ENCODE measurements at places on chromosomes 12 and 14.

DNA sequence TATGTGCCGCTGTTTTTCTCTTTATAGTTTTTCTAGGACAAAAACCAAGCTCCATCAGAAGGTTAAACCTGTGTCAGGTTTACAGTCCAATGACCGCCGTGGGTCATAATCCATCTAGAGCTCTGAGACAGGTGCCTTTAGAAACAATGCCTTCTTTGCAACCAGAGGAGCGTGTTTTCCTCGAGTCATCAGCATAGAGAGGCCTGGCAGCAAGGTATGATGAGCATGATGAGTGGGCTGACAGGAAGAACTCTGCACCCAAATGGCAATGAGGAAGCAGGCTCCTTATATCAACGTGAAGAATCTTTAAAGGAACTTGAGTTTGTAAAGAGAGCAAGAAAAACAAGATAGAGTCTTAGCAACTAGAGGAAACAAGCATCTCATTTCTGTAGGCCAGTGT, 60.5 kb upstream of the NUDT4 start:
- DNase-seq: no peak

DNA sequence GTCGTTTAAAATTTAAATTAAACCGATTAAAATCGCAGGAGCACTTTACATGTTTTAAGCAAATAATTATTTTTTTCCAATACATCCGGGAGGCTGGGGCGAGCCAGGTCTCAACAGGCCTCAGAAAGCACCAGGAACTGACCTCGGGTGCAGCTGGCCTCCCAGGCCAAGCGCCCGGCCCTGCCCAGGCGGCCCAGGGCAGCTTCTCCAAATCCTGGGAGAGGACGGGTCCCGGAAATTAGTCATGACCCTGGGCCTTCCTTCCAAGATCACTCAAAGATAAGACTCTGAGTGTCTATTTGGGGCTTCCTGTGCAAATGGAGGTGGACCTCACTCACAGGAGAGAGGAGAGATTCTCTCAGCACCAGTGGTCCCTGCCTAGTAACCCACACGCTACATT, 177.1 kb downstream of the BCL11B start:
- no peak for DNase-seq

- no peak for DNase-seq
These were observed 5.8 kb upstream of the KRT80 start for GRCh38 chr12:52197371-52198231.

DNA sequence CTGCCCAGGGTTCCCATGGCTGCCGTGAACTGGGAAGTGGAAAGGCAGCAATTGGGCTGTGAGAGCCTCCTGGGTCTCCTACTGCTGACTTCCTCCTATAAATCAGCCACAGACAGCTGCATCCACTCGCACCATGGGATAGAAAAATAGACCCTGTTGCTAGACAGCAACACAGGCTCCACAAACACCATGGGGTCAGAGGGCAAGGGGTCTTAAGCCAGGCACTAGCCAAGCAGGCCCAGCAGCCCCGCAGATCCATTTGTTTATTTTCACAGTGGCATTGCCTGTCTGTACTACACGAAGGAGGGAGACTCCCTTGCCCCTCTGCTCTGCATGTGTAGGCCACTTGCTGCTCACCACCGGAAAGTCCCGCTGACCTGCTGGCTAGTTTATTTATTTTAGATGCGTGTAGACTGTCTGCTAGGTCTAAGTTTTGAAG, 139.8 kb downstream of the DACT1 start:
- DNase-seq: no peak

DNA sequence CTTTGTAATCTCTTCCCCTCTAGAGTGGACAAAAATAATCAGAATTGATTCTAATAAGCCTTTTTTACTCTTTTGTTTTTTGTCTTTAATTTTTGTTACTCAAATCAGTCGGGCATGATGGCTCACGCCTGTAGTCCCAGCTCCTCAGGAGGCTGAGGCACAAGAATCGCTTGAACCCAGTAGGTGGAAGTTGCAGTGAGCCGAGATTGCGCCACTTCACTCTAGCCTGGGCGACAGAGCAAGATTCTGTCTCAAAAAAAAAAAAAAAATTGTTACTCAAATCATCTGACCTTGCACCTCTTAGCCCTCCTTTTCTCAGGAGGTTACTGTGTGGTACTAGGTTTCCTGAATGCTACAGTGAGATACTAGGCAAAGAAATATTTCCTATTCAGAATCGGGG, 280.6 kb downstream of the PDZRN4 start:
- DNase-seq: no peak

DNA sequence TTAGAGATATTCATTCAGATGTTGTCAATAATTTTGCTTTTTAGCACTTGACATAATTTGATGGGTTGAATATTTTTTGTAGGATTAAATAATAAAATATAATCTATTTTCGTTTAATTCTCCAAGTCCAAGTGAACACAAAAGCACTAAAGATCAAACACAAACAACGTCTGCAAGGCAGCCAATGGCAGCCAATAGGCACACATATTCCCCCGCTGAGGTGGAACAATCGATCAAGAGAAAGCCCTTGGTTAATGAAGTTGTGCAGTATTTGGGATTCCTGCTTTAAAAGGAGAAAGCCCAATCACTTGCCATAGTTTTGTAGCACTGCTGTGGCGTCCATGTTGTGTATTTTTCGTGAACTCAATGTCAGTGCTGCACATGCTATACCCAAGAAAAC, 1.5 kb downstream of the DHRS7 start:
- DNase-seq: no peak

GRCh38 chr14:26394150-26394810, 203.6 kb downstream of the NOVA1 start:
- no peak for DNase-seq

GRCh38 chr12:26271024-26271423, 75.7 kb downstream of the SSPN start:
- DNase-seq: no peak

DNA sequence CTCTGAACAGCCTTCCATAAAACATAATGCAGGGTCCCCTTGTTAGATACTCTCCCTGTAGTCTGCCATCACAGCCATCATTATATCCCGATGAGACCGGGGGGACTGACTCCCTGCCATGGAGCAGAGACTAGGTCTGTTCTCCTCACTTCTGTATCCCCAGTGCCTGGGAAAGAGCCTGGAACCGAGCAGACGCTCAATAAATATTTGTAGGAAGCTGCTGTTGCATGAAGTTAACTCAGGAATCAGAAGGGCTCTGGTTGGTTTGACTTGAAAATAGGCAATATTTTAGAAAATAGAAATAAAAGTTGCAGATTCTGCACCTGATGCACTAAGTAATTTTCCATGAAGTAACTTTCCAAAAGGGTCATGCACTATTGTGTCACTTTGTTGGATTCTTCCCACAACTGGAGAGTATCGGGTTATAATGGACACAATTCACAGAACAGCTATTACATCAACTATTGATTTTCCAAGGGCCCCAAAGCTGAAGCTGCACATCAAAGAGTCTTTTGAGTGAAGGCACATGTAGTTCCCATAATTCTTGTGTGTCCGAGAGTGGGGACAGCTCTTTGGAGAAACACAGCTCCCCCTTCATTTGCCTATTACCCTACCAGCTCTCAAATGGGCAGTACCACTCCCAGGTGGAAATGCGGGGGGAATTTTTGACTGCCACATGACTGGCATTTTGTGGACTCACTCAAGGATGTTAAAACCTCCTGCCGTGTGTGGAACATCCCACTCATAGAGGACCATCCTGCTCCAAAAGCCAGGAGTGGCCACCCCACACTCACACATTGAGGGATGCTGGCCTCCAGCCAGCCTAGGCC, 18.8 kb downstream of the CLMN start:
- no peak for DNase-seq

GRCh38 chr14:51219473-51220448, 20.3 kb upstream of the TMX1 start:
- no peak for DNase-seq

GRCh38 chr12:8852119-8852518, 29.7 kb downstream of the A2ML1 start:
- DNase-seq: no peak

DNA sequence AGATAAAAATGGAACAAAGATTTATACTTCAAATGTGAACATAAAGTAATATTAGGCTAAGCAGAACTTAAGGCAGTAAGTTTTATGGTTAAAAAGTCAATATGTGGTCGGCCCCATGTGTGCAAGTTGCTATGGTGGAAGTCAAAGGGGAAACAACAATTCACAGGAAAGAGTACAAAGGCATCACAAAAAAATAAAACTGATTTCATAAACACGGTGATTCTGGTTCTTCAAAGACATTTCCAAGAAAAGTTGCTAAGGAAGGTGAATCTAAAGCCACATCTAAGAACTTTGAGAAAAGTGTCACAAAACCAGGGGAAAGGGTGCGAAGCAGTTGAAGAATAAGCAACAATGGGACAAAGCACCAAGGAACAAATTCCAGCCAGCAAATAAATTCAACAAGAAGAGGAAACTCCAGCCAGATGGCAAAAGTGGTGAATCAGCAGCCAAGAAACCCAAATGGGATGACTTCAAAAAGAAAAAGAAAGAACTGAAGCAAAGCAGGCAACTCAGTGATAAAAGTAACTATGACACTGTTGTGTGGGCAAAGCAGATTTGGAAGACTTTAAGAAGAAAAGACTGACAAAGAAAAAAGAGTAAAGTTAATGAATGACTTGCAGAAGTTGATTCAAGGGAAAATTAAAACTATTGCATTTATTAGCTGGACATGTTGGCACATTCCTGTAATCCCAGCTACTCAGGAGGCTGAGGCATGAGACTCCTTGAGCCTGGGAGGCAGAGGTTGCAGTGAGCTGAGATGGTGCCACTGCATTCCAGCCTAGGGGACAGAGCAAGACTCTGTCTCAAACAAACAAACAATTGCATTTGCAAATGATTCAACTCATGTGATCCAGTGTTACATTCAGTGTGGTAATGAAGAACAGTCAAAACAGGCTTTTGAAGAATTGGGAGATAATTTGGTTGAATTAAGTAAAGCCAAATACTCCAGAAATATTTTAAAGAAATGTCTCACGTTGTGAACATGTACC, 19.5 kb downstream of the PTGDR start:
- DNase-seq: no peak

DNA sequence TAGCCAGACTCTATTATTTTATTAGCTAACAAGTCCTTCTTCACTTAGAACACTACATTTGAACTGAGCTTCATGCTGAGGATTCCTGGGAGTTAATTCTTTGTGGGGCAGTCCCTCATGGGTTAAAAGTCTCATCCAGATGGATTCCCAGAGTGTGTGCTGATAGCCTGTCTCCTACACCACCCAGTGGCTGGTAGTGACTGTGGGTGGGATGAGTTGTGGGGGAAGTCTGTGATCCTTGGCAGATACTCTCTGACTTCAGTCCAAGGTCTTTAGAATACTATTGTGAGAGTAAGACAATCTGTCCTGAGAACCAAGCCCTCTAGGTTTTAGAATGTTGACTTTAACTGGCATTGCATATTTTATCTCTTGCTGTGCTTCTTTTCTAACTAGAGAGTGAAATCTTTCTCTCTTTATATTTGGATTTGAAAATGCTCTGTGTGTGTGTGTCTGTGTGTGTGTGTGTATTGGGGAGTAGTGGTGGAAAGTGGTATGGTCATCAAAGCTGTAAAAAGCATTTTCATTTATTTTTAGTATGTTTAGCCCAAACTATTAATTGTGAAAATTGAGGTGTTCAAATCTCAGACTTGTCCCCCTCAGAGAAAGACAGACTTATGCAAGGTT, 37.3 kb downstream of the AKAP6 start:
- no peak for DNase-seq

DNA sequence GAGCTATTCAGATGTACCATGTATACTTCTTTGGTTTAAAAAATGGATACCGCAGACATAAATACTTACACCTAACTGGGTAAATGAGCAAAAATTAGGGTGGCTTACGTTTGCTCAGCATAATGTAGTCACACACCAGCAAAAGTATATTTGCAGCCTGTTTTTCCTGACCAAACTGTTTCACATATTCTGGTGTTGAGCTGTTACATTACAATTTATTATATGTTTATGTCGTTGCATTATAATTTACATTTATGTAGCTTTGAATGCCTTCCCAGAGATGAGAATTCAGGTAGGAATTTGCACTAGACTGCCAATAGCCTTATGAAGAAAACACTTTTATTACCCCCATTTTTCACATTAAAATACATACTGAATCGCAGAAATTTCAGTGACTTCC, 183.3 kb downstream of the PTPRO start:
- no peak for DNase-seq

GRCh38 chr12:51218607-51219161, 822 bp upstream of the POU6F1 start:
- DNase-seq: no peak

Measured in stimulated activated CD4-positive, alpha-beta T cell treated with anti-CD3 and anti-CD28 coated beads, Interleukin-12 subunit alpha, Interleukin-12 subunit beta, amount 100 ng/mL, for 48 hours (primary cell).